ENCODE measurements at places on chromosomes 3 and 15. TPM values are rescaled to one million over a fixed set of nuclear protein-coding genes. Genes with fewer than 3 reads are reported as not detected.
A peak's percentile ranks its signal among the peaks of the same experiment; 100 is the strongest.

GRCh38 chr15:39629371-39629770 is 48.5 kb downstream of the THBS1 start:
- no peaks in the 10 kb centered on the region for H3K27me3 ChIP-seq
- peaks cover 48% of the 10 kb centered on the region for H3K4me1 ChIP-seq
- DNase-seq: no peak
- H3K27ac ChIP-seq: no peak overlapping the region
- H3K36me3 ChIP-seq: no peaks in the 10 kb centered on the region
- no peak overlapping the region for H3K4me3 ChIP-seq

DNA sequence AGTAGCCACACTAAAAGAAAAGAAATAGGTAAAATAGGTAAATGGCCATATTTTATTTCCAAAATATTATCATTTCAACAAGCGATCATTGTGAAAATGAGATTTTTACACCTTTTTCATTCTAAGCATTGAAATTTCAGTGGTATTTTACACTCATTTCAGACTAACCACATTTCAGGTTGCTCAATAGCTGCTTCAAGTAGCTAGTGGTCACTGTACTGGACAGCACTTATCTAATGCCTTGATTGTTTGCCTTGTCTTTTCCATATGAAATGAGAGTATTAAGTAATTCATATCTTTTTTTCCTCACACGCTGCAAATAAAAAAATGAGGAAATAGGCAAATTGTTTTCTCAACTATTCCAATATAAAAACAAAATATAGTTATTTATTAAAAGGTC is 332.8 kb downstream of the NLGN1 start:
- no peaks in the 10 kb centered on the region for H3K27me3 ChIP-seq
- DNase-seq: no peak
- H3K27ac ChIP-seq: no peak overlapping the region
- no peaks in the 10 kb centered on the region for H3K36me3 ChIP-seq

DNA sequence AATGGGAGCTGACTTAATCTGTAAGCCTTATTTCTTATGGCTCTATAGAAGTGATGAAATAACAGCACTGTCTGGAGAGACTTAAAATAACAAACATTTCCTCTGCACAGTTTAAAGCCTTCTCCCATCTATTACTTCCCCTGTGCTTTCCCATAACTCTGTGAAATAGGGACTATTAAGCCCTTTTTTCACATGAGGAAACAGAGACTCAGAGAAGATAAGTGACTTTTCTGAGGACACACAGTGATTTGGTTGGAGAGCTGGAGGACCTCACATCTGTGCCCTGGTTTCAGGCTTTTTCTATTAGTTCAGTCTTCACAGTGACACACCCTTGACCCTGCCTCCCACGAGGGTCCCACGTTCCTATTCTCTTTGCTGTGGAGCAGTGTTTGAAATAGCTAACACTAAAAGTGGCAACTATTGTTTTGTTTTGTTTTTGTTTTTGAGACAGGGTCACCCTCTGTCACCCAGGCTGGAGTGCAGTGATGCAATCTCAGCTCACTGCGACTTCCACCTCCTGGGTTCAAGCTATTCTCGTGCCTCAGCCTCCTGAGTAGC is 82.9 kb downstream of the ST6GAL1 start:
- H3K4me1 ChIP-seq: peaks cover 18% of the 10 kb centered on the region
- no peak for DNase-seq
- H3K4me3 ChIP-seq: no peak overlapping the region
- H3K27me3 ChIP-seq: no peaks in the 10 kb centered on the region

DNA sequence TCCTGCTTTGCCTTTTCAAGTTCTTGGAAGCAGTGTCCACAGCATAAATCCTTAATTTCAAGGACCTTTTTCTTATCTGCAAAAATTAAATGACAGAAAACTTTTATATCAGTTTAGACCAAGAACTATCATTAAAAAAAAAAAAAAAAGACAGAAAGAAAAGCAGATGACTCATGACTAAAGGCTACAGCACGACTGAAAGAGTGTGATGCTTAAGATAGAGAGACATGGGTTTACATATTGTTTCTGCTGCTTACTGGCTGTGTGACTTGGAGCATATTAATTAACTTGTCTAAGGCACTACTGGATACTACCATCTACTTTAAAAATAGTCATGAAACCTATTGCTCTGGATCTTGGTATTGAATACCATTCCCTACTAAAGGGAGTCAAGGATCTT is 62.3 kb downstream of the CEP152 start:
- no peak for DNase-seq
- peaks cover 4% of the 10 kb centered on the region for H3K36me3 ChIP-seq
- no peaks in the 10 kb centered on the region for H3K4me1 ChIP-seq
- no peak overlapping the region for H3K27ac ChIP-seq
- no peaks in the 10 kb centered on the region for H3K27me3 ChIP-seq

GRCh38 chr3:150401285-150401684 is 6.8 kb upstream of the TSC22D2 start:
- H3K27me3 ChIP-seq: 0 out of 3 replicates have a peak, but pooled peaks cover 8% of the 10 kb centered on the region
- H3K36me3 ChIP-seq: no peaks in the 10 kb centered on the region
- H3K4me3 ChIP-seq: no peak overlapping the region
- DNase-seq: no peak
- H3K27ac ChIP-seq: no peak overlapping the region

DNA sequence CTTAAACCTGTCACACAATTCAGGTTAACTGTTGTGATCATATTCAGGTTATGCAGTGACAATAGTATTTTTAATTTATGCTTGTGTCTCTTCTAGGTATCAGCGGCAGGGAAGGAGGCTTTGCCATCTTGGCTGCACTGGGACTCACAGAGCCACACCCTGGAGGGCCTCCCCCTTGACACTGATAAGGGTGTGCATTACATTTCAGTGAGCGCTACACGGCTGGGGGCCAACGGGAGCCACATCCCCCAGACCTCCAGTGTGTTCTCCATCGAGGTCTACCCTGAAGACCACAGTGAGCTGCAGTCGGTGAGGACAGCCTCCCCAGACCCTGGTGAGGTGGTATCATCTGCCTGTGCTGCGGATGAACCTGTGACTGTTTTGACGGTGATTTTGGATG is 23.6 kb upstream of the BSN start:
- no peak overlapping the region for H3K27ac ChIP-seq
- no peak overlapping the region for H3K4me3 ChIP-seq
- no peaks in the 10 kb centered on the region for H3K27me3 ChIP-seq
- H3K36me3 ChIP-seq: peaks cover 17% of the 10 kb centered on the region
- DNase-seq: no peak
- H3K4me1 ChIP-seq: peaks cover 2% of the 10 kb centered on the region

- no peaks in the 10 kb centered on the region for H3K4me1 ChIP-seq
- H3K4me3 ChIP-seq: no peak overlapping the region
- no peaks in the 10 kb centered on the region for H3K36me3 ChIP-seq
Measured at GRCh38 chr15:77659350-77660321, 26.9 kb upstream of the LINGO1 start.

GRCh38 chr15:81308260-81308659 is 15.7 kb downstream of the STARD5 start:
- no peaks in the 10 kb centered on the region for H3K27me3 ChIP-seq
- no peak overlapping the region for H3K27ac ChIP-seq
- H3K4me3 ChIP-seq: no peak overlapping the region
- 0 out of 3 replicates have a peak, but pooled peaks cover 3% of the 10 kb centered on the region for H3K36me3 ChIP-seq

DNA sequence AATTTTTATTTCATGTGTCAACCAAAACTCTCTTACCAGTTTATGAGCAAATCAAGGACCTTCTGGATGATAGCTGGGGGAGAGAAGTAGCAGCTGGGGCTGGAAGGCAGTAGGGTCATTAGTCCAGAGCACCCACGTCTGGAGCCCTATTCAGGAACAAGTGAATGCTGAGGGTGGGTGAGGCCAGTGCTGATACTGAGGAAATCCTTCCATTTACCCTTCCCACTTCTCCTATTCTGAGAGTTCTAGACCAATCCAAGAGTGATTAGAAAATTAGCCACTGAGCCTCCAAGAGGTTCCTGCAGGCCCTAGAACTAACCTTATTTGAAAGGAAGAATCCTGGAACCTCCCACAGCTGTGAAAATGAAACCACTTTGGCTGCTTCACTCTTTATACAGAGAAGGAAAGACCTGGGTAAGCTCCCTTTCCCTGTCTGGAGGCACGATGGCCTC is 46.2 kb upstream of the VILL start:
- peaks cover 59% of the 10 kb centered on the region for H3K4me1 ChIP-seq
- DNase-seq: no peak
- H3K36me3 ChIP-seq: peaks cover 16% of the 10 kb centered on the region
- H3K27ac ChIP-seq: no peak overlapping the region

DNA sequence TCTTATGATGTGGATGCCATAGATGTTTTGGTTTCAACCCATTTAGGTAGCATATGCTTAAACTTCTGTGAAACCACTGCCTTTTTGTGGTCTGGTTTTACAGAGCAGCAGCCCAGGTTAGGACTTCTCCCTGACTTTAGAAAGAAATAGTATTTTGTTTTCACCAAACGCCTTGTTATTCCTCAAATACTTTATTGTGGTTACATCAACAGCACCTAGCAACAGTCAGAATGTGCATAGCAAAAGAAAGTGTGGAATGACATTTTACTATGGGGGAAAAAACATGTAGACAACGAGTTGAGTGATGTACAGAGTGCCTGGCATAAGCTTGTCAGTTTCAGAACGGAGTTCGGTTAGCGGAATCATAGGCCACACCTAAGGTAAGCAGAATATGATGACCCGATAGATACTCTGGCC is 159.2 kb downstream of the TPRG1 start:
- H3K36me3 ChIP-seq: no peaks in the 10 kb centered on the region
- no peaks in the 10 kb centered on the region for H3K27me3 ChIP-seq
- H3K4me1 ChIP-seq: no peaks in the 10 kb centered on the region
- no peak for DNase-seq
- H3K4me3 ChIP-seq: no peak overlapping the region
- H3K27ac ChIP-seq: no peak overlapping the region

- H3K27ac ChIP-seq: peak overlapping the region; percentile 61
- H3K36me3 ChIP-seq: no peaks in the 10 kb centered on the region
Measured at GRCh38 chr3:182979674-182980191, 605 bp downstream of the DCUN1D1 start.

DNA sequence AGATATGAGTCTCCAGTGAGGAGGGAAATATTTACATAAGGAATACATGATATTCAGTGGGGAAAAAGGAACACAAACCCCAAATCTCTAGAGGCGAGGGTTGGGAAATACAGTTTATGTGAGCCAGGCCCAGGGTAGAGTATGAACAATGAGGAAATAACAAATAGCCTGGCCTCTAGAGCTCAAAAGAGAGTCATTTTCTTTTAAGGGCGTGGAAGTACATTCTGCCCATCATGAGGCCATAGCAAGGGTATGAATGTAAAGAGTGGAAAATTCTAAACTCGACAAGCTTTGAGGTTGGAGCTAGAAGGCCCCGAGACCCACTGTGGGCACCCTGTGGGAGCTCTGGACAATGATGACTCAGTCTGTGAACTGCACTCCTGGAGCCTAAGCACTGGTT is 27.8 kb upstream of the IGF2BP2 start:
- no peaks in the 10 kb centered on the region for H3K36me3 ChIP-seq
- no peak overlapping the region for H3K27ac ChIP-seq
- no peak overlapping the region for H3K4me3 ChIP-seq
- DNase-seq: no peak
- H3K4me1 ChIP-seq: peaks cover 31% of the 10 kb centered on the region

- H3K4me3 ChIP-seq: no peak overlapping the region
- no peak overlapping the region for H3K27ac ChIP-seq
Measured at GRCh38 chr15:46646490-46646889, 1011.7 kb downstream of the SQOR start.

DNA sequence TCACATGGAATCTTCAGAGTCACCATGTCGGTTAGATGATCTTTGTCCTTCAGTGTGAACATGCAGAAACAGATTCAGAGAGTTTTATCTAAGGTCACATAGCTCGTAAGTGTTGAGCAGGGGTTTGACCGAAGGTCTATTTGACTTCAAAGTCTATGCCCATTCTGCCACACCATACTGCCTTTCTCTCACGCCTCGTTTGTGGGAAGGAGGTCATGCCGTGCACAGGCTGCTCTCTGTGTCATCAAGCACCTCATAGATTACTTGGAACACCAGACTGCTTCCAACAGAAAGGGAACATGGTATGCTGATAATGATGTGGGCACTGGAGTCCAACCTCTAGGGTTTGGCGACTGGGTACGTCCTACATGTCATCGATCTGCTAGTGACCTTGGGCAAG is 128.8 kb downstream of the SV2B start:
- H3K27me3 ChIP-seq: no peaks in the 10 kb centered on the region

DNA sequence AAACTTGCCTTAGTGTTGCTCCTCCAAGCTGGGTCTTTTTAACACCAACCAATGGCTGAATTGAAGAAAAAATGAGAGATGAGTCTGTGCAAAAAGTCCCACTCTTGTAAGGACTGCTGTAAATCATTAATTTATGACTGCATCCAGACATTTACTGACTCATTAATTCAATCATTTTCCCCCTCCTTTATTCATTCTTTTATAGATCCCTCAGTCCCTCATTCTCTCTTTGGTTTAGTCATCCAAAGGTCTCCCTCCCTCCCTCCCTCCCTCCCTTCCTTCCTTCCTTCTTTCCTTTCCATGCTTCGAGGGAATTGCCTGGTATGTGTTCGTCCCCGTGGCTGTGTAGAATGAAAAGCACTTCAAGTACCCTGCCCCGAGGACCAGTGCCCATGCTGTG is 35.3 kb upstream of the MRPS22 start:
- no peak overlapping the region for H3K27ac ChIP-seq
- H3K4me1 ChIP-seq: no peaks in the 10 kb centered on the region
- no peak for DNase-seq
- H3K36me3 ChIP-seq: no peaks in the 10 kb centered on the region

- no peaks in the 10 kb centered on the region for H3K36me3 ChIP-seq
- H3K27me3 ChIP-seq: no peaks in the 10 kb centered on the region
- H3K27ac ChIP-seq: no peak overlapping the region
Measured at GRCh38 chr15:75068748-75069147, 45.4 kb downstream of the PPCDC start.

GRCh38 chr3:167318306-167318705 is 61.8 kb downstream of the ZBBX start:
- H3K36me3 ChIP-seq: no peaks in the 10 kb centered on the region
- H3K4me3 ChIP-seq: no peak overlapping the region
- H3K27me3 ChIP-seq: no peaks in the 10 kb centered on the region
- DNase-seq: no peak

GRCh38 chr3:185939721-185940120 is 1.9 kb upstream of the TRA2B start:
- no peak overlapping the region for H3K27ac ChIP-seq
- no peaks in the 10 kb centered on the region for H3K36me3 ChIP-seq
- H3K4me1 ChIP-seq: peaks cover 34% of the 10 kb centered on the region
- DNase-seq: no peak

GRCh38 chr3:155748611-155749365 is 3.9 kb upstream of the PLCH1 start:
- H3K4me3 ChIP-seq: peak overlapping the region; percentile 55
- H3K36me3 ChIP-seq: no peaks in the 10 kb centered on the region

Gene SNX22
- 5.5 TPM for total RNA-seq

Gene SUSD5
- not detected for total RNA-seq

Gene CCRL2
- total RNA-seq: not detected

Gene ITGA11
- not detected for total RNA-seq

Gene PPP2R3A
- total RNA-seq: 0.18 TPM

Gene XXYLT1
- total RNA-seq: 10.8 TPM

Gene HRG
- not detected for total RNA-seq

Gene ACTRT3
- 1.1 TPM for total RNA-seq

Gene ACVR2B
- 10.0 TPM for total RNA-seq

Gene HCLS1
- total RNA-seq: not detected
